ENCODE measurements at places on chromosomes 2 and 18.

DNA sequence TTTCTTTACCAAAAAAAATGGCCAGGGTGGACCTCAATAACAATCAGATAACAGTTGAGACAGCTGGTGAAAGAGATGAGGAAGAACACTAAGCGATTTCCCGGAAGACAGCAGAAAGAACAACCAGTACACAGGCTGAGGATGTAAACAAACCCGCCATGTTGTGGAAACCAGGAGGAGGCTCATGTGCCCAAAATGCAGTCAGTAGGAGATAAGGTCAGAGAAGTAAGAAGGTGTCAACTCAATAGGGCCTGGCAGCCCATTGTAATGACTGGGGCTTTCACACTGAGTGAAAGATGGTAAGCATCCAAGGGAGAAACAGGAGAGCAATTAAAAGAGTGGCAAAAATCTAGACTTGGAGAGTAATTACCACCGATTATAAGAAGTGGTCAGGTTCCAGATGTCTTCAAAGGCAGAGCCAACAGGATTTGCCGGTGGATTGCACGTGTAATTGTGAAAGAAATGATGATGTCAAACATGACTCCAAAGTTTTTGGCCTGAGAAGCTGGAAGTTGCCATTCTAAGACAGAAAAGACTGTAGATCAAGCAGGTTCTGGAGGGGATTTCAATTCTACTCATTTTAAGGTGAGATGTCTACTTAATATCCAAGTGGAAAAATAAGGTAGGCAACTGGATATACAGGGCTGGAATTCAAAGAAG lies 77.7 kb upstream of the CYP1B1 start:
- DNase-seq: no peak
- H3K36me3 ChIP-seq: no peaks in the 10 kb centered on the region
- no peak overlapping the region for H3K27ac ChIP-seq

DNA sequence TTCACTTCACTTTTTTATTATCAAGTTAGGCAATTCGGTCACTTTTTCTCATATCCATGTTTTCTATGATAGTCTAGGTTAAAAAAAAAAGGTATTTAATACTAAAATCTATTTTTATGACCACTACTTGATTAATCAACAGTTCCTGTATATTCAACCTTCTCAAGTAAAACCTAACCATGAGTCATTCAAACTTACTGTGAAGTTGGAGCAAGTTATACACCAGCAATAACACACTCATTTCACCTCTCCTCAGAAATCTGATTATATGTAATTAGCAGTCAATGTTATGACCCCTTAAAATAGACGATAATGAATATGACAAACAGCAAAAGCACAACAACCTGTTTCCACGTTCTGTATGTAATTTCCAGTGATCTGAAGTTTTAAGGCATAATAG lies 35.0 kb upstream of the ADAM17 start:
- no peaks in the 10 kb centered on the region for H3K36me3 ChIP-seq
- no peak overlapping the region for H3K27ac ChIP-seq
- H3K4me1 ChIP-seq: peaks cover 5% of the 10 kb centered on the region
- no peak overlapping the region for H3K4me3 ChIP-seq
- peaks cover 2% of the 10 kb centered on the region for H3K27me3 ChIP-seq

- no peaks in the 10 kb centered on the region for H3K36me3 ChIP-seq
- no peak for DNase-seq
- H3K27ac ChIP-seq: no peak overlapping the region
- peaks cover 4% of the 10 kb centered on the region for H3K27me3 ChIP-seq
- peaks cover 9% of the 10 kb centered on the region for H3K4me1 ChIP-seq
Observed at GRCh38 chr2:21773168-21773567, 649.4 kb downstream of the TDRD15 start.

DNA sequence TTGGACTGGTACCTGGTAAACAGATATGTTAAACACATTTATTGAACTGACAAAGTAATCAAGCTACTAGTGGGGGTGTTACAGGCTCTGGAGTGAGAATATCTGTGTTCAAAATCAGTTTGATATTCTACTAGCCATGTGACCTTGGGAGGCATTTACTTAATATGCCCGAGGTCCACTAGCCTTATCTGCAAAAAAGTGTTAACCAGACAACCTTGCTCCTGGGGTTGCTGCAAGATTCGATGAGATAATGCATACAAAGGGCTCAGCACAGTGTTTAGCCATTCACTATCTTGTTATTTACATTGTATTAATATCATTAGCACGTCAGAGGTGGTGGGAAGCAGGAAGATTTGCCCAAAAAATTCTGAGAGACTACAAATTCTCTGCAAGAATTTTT lies 103.3 kb downstream of the CDH2 start:
- no peak overlapping the region for H3K4me3 ChIP-seq
- H3K27me3 ChIP-seq: peaks cover 5% of the 10 kb centered on the region
- H3K27ac ChIP-seq: no peak overlapping the region
- H3K4me1 ChIP-seq: peaks cover 33% of the 10 kb centered on the region
- no peak for DNase-seq

DNA sequence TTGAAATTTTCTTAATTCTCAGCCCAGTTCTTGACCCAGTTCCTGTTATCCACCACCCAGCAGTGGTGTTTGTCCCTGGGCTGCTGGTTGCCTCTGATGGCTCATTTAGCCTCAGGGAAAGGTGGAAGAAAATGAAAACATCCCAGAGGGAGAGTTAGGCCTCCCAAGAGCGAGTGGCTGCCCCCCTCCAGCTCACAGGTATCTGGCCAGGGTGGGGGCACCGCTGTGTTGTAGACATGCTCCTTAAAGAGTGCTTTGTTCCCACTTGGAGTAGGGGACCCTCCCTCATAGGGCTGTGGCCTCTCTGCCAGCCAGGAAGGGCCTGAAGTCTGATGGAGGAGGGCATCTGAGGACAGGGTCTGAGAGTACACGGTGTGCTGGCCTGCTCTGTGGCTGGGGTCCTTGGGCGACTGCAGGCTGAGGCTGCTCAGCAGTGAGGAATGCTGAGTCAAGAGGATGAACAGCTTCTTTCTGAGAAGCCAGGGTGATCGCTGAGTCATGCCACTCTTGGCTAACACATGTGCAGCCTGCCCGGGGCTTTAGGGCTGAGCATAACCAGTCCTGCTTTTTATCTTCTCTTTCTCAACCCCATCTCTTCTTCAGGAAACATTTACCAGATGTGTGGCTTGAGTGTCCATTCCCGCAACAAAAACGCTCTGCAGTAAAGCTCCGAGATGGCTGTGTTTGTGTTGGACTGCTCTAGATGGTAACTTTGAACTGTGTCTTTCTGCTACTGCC lies 72.3 kb downstream of the IL1R2 start:
- no peak for DNase-seq
- H3K4me3 ChIP-seq: no peak overlapping the region
- H3K4me1 ChIP-seq: peaks cover 5% of the 10 kb centered on the region
- peaks cover 8% of the 10 kb centered on the region for H3K27me3 ChIP-seq

- no peak for DNase-seq
- H3K27me3 ChIP-seq: peaks cover 2% of the 10 kb centered on the region
- H3K36me3 ChIP-seq: no peaks in the 10 kb centered on the region
- no peak overlapping the region for H3K4me3 ChIP-seq
- no peak overlapping the region for H3K27ac ChIP-seq
- H3K4me1 ChIP-seq: peaks cover 6% of the 10 kb centered on the region
Observed at GRCh38 chr18:13889671-13890070, 25.7 kb downstream of the MC2R start.

DNA sequence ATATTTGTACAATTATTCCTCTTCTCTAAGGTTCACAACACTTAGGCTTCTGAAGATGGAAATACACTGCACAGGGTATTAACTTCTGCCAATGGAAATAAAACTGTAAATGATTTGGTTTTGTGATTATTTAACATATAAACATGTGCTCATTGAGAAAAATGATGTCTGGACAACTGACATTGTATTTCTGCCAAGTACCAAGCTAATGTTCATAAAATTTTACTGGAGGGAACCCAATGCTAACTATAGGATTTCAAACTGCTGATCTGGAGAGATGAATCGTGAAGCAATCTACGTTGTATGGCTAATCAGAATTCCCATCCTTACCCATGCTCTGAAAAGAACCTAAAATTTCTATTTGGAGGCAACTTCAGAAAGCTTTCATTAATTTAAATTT lies 279.7 kb downstream of the NRXN1 start:
- H3K27me3 ChIP-seq: peaks cover 2% of the 10 kb centered on the region
- no peaks in the 10 kb centered on the region for H3K36me3 ChIP-seq
- peak overlapping the region; percentile 69 for H3K27ac ChIP-seq
- H3K4me1 ChIP-seq: peaks cover 62% of the 10 kb centered on the region
- no peak for DNase-seq

Data from glutamatergic neuron (in vitro differentiated cells).